ENCODE measurements at places on chromosomes 11 and 22. TPM values are rescaled to one million over a fixed set of nuclear protein-coding genes. Genes with fewer than 3 reads are reported as not detected.

DNA sequence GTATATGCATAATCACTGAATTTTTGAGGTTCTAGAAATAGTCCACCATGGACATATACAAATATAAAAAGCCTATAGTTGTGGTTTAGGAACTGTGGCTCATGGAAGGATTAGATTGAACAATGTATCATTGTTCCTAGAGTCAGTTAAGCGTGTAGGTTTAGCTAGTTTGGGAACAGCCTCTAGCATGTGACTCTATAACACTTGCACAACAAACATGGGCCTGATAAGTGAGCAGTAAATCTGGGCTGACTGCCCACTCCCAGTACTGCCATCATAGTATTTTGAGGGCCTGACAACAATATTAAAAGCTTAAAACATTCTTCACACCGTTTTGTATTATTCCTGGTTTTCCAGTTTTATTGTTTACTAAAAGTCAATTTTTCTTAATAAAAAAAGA lies 47.0 kb downstream of the YAP1 start:
- no peak overlapping the region for H3K4me3 ChIP-seq
- DNase-seq: no peak
- H3K27ac ChIP-seq: no peak overlapping the region
- peaks cover 80% of the 10 kb centered on the region for H3K4me1 ChIP-seq
- no peaks in the 10 kb centered on the region for H3K36me3 ChIP-seq

- H3K4me1 ChIP-seq: no peaks in the 10 kb centered on the region
- no peak overlapping the region for H3K4me3 ChIP-seq
- DNase-seq: no peak
- H3K27me3 ChIP-seq: no peaks in the 10 kb centered on the region
Observed at GRCh38 chr11:113401718-113402117, 14.1 kb downstream of the ANKK1 start.

DNA sequence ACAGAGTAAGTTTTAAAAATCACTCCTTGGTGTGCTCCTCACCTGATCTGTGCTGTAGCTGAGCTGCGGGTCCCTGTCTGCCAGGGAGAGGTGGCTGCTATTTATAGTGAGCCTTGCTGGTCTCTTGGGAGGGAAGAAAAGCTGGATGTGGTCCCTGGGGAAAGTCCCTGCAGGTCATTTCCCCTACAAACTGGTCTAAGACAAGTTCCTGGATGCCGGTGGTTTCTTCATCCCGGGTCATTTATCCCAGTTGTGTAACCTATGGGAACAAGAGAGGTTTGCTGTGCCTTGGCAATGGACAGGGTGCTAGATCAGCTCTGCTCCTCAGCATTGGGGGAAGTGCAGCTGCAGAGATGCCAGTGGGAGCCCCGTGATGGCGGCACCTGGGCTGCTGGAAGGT lies at the start of gene SAA2:
SAA2 (minus strand) TSS at position 108 of the 400 bp plus-strand sequence. CDS start 657 bp downstream, outside the sequence.
- DNase-seq: no peak
- H3K4me3 ChIP-seq: no peak within 1 kb of the TSS
- H3K27ac ChIP-seq: no peak within 1 kb of the TSS
- H3K4me1 ChIP-seq: no peaks in the 10 kb centered on the region
- H3K27me3 ChIP-seq: no peaks in the 10 kb centered on the region

The GLB1L2 gene
- total RNA-seq: 7.1 TPM

DNA sequence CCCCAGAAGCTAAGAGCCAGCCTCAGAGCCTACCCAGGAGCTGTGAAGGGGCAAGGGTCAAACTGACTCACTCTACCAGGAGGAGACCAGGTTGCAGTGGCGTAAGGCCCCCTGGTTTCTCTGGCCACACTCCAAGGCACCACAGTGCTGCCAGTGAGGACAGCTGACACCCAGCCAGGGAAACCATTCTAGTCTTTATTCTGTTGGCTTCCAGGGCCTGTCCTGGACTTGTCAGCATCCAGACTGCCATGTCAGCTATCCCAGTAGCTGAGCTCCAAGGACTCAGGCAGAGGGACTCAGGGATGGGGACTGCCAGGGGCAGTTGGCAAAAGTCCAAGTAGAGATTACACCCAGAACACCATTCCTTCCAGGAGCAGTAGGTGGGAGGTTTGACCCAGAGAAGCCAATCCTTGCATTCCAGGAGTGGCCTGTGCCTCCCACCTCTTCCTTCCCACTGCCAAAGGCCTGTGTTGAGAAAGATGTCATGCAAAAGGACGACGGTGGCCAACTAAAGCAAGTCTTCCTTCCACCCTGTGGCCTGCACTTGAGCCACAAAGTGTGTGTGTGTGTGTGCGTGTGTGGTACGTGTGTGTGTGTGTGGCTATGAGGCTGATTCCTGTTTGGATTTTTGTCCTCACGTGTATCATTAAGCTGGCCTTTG lies 3.6 kb upstream of the MAPK8IP1 start:
- no peaks in the 10 kb centered on the region for H3K27me3 ChIP-seq
- H3K27ac ChIP-seq: no peak overlapping the region
- H3K4me1 ChIP-seq: peaks cover 12% of the 10 kb centered on the region
- H3K36me3 ChIP-seq: peaks cover 48% of the 10 kb centered on the region
- H3K4me3 ChIP-seq: no peak overlapping the region

GRCh38 chr11:13446444-13446843 lies 16.6 kb downstream of the BTBD10 start:
- no peak for DNase-seq
- H3K36me3 ChIP-seq: no peaks in the 10 kb centered on the region
- H3K27me3 ChIP-seq: no peaks in the 10 kb centered on the region

- H3K36me3 ChIP-seq: no peaks in the 10 kb centered on the region
- no peak overlapping the region for H3K4me3 ChIP-seq
- DNase-seq: peak; percentile 83
- peak overlapping the region; percentile 83 for H3K27ac ChIP-seq
Observed at GRCh38 chr22:26893173-26894110, 236.1 kb downstream of the MIAT start.

- H3K27me3 ChIP-seq: no peaks in the 10 kb centered on the region
- peaks cover 18% of the 10 kb centered on the region for H3K4me1 ChIP-seq
- peak overlapping the region; percentile 96 for H3K27ac ChIP-seq
- H3K4me3 ChIP-seq: peak overlapping the region; percentile 91
- peaks cover 22% of the 10 kb centered on the region for H3K36me3 ChIP-seq
Observed at GRCh38 chr11:59669611-59670009, 773 bp upstream of the PATL1 start.

DNA sequence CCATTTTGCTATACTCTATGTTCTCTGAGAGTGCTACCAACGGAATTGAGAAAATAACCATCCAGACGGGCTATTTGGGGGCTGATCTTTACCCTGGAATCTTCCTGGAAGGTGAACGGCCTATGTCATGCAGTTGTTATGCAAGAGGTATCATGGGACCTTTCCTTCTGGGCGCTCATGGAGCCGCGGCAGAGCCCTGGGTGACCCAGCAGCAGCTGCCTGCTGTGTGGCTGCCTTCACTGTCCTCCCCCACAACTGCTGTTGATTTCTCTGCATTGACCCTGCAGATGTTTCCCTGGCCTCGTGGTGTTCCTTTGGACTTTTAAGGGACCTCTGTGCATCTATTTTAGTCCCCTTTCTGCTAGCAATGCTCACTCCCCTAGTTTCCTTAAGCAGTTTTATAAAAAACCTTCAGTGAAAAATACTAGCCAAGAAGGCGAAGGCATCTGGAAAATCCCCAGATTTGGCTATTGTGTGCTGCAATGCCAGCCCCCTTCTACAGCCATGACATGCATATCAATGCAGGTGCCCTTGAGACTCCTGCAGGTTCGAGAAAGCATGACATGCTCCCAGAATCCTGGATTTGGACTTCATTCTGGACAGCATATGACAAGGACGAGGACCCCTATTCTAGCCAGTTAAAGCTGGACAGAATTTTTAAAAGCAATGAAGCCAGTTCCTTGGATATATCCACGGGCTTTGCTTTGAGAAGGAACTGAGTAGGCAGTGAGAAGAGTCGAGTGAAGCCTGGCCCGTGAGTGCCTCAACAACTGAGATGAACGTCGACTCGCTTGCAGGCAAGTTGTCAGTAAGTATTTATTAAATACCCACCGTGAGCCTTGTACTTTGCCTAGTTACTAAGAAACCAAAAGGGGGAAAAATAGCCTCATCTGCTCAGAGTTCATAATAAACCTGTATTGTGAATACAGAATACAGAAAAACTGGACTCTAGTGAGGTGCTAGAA lies at the start of gene SLC25A18:
SLC25A18 (plus strand) TSS at position 593 of the 965 bp plus-strand sequence. CDS start 16,447 bp downstream, outside the sequence.
- peak within 1 kb of the TSS; percentile 12 for H3K4me3 ChIP-seq
- H3K36me3 ChIP-seq: no peaks in the 10 kb centered on the region
- no peak for DNase-seq
- peaks cover 24% of the 10 kb centered on the region for H3K4me1 ChIP-seq

- no peaks in the 10 kb centered on the region for H3K36me3 ChIP-seq
- peaks cover 11% of the 10 kb centered on the region for H3K27me3 ChIP-seq
- H3K27ac ChIP-seq: no peak overlapping the region
Observed at GRCh38 chr11:76844511-76844910, 16.2 kb upstream of the ACER3 start.

- H3K27me3 ChIP-seq: no peaks in the 10 kb centered on the region
- H3K4me1 ChIP-seq: no peaks in the 10 kb centered on the region
- no peak overlapping the region for H3K4me3 ChIP-seq
- no peak overlapping the region for H3K27ac ChIP-seq
Observed at GRCh38 chr11:72391638-72392423, 42.5 kb downstream of the CLPB start.

The ROBO4 gene
- total RNA-seq: 43.4 TPM

The MYRF gene
- total RNA-seq: under 0.01 TPM

The SGSM1 gene
- 1.6 TPM for total RNA-seq

The CTSF gene
- total RNA-seq: 109 TPM

GRCh38 chr11:90822996-90823395 lies 600.1 kb upstream of the CHORDC1 start:
- H3K36me3 ChIP-seq: no peaks in the 10 kb centered on the region
- no peak overlapping the region for H3K4me3 ChIP-seq
- no peak for DNase-seq

GRCh38 chr11:108558222-108558621 lies 35.3 kb downstream of the EXPH5 start:
- no peak overlapping the region for H3K27ac ChIP-seq
- no peaks in the 10 kb centered on the region for H3K36me3 ChIP-seq
- H3K27me3 ChIP-seq: no peaks in the 10 kb centered on the region
- H3K4me3 ChIP-seq: no peak overlapping the region
- peaks cover 5% of the 10 kb centered on the region for H3K4me1 ChIP-seq

DNA sequence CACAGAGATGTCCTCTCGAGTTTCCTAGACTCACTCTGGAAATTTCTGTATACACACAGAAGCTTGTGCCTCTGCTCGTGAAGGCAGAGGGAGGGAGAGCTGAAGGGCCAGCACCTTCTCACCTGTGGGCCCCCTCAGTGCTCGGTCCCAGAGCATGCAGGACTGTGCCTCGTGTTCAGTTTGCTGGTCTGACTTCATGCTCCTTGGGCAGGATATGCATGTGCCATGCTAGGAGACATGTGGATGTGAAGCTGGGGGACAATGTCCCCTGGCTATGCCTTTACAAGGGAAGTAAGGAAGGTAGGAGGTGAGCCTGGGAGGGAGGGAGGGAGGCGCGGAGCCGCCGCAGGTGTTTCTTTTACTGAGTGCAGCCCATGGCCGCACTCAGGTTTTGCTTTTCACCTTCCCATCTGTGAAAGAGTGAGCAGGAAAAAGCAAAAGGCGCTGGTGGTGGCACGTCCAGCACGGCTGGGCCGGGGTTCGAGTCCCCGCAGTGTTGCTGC lies 22.6 kb downstream of the NEAT1 start:
- H3K27me3 ChIP-seq: no peaks in the 10 kb centered on the region
- H3K36me3 ChIP-seq: peaks cover 34% of the 10 kb centered on the region
- H3K4me3 ChIP-seq: no peak overlapping the region
- H3K27ac ChIP-seq: peak overlapping the region; percentile 63

DNA sequence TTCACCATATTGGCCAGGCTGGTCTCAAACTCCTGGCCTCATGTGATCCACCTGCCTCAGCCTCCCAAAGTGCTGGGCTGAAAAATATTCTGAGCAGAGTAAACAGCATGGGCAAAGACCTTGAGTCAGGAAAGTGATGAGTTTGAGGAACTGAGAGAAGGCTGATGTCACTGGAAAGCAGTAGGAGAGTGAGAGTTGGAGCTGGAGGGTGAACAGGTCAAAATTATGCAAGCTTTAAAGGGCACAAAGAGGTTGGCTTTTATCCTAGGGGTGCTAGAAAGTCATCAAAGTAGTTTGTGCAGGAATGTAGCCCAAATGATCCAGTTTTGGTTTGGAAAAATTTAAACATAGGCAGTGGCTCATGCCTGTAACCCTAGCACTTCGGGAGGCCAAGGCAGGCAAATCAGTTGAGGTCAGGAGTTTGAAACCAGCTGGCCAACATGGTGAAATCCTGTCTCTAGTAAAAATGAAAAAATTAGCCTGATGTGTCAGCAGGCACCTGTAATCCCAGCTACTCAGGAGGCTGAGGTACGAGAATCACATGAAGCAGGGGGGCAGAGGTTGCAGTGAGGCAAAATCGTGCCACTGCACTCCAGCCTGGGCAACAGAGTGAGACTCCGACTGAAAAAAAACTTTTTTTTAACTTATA lies 44.7 kb upstream of the CXCR5 start:
- H3K4me1 ChIP-seq: peaks cover 23% of the 10 kb centered on the region
- DNase-seq: no peak
- no peak overlapping the region for H3K4me3 ChIP-seq
- no peaks in the 10 kb centered on the region for H3K27me3 ChIP-seq

The TXN2 gene
- 56.5 TPM for total RNA-seq

The HBG1 gene
- not detected for total RNA-seq

The APOL4 gene
- total RNA-seq: 24.7 TPM

- H3K4me3 ChIP-seq: no peak overlapping the region
- DNase-seq: no peak
- H3K27ac ChIP-seq: no peak overlapping the region
- peaks cover 34% of the 10 kb centered on the region for H3K4me1 ChIP-seq
Observed at GRCh38 chr11:111698852-111699559, 67.2 kb downstream of the PPP2R1B start.

GRCh38 chr11:21707116-21707739 lies 485.7 kb upstream of the ANO5 start:
- H3K4me1 ChIP-seq: no peaks in the 10 kb centered on the region
- no peak overlapping the region for H3K27ac ChIP-seq
- H3K4me3 ChIP-seq: no peak overlapping the region
- DNase-seq: no peak

DNA sequence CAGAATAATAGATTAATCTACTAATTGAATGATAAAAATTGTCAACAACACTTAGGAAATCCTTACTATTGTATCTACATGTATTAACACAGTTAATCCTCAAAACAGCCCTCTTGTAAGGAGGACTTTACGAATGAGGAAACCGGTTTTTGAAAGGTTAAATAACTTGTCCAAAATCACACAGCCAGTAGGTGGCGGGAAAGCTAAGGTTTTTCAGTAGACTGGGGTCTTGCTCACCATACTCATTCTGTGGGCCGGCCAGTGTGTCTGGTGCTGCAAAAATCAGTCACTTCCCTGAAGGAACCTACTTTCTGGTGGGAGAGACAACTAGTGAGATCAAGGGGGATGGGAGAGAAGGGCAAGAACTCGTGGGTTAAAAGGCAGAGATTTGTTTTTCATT lies 3.8 kb downstream of the DCPS start:
- H3K4me1 ChIP-seq: peaks cover 34% of the 10 kb centered on the region
- peaks cover 36% of the 10 kb centered on the region for H3K36me3 ChIP-seq
- no peaks in the 10 kb centered on the region for H3K27me3 ChIP-seq
- no peak overlapping the region for H3K4me3 ChIP-seq

GRCh38 chr22:44497218-44497904 lies 672 bp downstream of the RTL6 start:
- H3K36me3 ChIP-seq: no peaks in the 10 kb centered on the region
- H3K27ac ChIP-seq: peak overlapping the region; percentile 88
